ENCODE measurements at places on chromosomes 12 and 14. TPM values are rescaled to one million over a fixed set of nuclear protein-coding genes. Genes with fewer than 3 reads are reported as not detected.

GZMH gene
- not detected for total RNA-seq

JKAMP gene
- 124 TPM for total RNA-seq

B4GALNT3 gene
- total RNA-seq, result not detected

RNASE7 gene
- not detected for total RNA-seq

ACYP1 gene
- total RNA-seq, result 6.9 TPM

SPX gene
- under 0.01 TPM for total RNA-seq

TMEM229B gene
- not detected for total RNA-seq

CIDEB gene
- total RNA-seq, result under 0.01 TPM

MYF6 gene
- not detected for total RNA-seq

GTF2A1 gene
- 41.9 TPM for total RNA-seq

AKAP6 gene
- 1.7 TPM for total RNA-seq

LRP1-AS gene
- not detected for total RNA-seq

KCNA1 gene
- not detected for total RNA-seq

MYBPC1 gene
- total RNA-seq, result not detected

- DNase-seq, result peak; percentile 93
Measured at GRCh38 chr14:68547305-68548193, 245.3 kb downstream of the ZFP36L1 start.

DNA sequence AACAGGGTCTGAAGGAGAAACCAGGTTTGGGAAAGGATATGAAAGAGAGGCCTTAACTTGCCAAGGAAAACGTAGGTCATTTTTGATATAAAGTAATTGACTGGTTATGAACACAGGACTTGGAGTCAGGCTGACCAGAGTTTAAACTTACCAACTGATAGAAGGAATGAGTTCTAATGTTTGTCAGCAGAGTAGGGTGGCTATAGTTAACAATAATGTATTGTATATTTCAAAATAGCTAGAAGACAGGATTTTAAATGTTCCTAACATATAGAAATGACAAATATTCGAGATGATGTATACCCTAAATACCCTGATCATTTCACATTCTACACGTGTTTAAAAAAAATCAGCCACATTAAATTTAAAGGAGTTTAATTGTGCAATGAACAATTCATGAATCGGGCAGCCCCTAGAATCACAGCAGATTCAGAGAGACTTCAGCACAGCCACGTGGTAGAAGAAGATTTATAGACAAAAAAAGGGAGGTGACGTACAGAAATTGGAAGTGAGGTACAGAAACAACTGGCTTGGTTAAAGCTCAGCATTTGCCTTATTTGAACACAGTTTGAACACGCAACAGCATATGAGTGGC lies 52.5 kb upstream of the PLEKHG7 start:
- no peak for DNase-seq

- no peak for DNase-seq
Measured at GRCh38 chr14:103528146-103528586, 830 bp upstream of the TRMT61A start.

DNA sequence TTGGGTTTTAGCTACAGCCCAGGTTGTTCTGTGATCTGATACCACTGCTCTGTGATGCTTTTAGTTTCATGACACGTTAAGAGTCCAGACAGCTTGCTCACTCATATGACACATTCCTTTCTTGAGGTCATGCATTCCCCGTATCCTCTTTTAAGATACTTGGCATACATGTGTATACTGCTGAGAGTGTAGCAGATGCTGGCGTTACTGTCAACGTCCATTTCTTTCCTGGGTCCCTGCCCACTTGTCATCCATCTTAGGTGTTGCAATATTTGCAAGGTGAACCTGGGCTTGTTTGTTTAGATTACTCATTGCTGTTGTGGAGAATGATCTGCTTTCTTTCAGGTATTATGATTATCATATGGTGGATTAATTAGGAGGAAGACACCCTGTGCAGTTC lies 9.1 kb upstream of the EMP1 start:
- peak; percentile 88 for DNase-seq

- peak; percentile 32 for DNase-seq
Measured at GRCh38 chr14:90642244-90642717, 173.9 kb downstream of the TTC7B start.

GRCh38 chr12:47999816-48000215 lies 4.5 kb downstream of the COL2A1 start:
- no peak for DNase-seq

GRCh38 chr12:26271889-26272492 lies 76.6 kb downstream of the SSPN start:
- DNase-seq, result peak; percentile 96

DNA sequence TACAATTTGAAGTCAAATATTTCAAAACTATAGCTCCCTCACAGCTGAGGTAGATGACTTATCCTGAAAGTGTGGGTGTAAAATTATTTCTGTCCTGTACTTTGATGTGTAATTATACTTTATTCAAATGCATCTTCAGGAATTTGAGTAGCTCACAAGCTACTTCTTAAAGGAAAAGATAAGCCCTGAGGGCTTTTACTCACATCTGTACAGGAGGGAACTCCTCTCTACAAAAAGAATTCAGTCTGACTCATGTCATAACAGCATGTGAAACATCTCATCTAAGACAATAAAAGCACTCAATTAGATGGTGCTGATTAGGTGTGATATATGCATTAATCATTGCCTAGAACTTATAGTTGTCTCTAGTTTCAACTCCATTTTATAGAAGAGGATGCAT lies 452.0 kb downstream of the PRKD1 start:
- DNase-seq, result no peak

DNA sequence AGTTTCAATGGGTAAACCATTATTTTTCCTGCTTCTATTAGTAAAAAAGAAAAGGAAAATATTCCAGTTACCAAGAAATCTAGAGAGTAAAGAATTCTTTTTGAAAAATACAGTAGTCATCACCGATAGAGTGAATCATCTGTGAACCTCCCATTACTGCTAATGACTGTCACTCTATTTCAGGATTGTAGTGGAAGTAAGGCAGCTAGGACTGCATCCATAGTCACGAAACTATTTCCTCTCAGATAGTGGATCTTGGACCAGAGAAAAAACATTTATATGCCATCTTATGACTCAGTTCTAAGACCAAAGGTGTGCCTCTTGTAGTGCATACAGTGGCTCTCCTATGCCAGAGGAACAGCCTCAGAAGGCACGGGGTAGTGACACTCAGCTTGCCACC lies 173.9 kb upstream of the PLEKHA5 start:
- DNase-seq, result peak; percentile 16

GRCh38 chr12:110906083-110906482 lies 14.3 kb downstream of the MYL2 start:
- DNase-seq, result no peak

- DNase-seq, result no peak
Measured at GRCh38 chr14:100879782-100880181, 23.7 kb downstream of the RTL1 start.

- DNase-seq, result peak; percentile 63
Measured at GRCh38 chr14:55301437-55302121, 30.4 kb downstream of the FBXO34 start.

DNA sequence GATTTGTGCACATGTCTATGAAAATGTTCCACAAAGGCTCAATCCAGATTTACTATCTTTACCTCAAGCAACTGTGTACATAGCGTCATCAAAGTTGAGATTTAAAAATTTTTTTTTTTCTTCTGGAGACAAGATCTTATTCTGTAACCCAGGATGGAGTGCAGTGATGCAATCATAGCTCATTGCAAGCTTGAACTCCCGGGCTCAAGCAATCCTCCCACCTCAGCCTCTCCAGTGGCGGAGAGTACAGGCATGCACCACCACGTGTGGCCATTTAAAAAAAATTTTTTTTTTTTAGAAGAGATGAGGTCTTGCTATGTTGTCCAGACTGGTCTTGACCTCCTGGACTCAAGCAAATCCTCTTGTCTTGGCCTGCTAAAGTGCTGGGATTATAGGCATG lies 2.3 kb downstream of the COCH start:
- DNase-seq, result no peak

- no peak for DNase-seq
Measured at GRCh38 chr14:38751459-38751858, 351.6 kb downstream of the SEC23A start.

DNA sequence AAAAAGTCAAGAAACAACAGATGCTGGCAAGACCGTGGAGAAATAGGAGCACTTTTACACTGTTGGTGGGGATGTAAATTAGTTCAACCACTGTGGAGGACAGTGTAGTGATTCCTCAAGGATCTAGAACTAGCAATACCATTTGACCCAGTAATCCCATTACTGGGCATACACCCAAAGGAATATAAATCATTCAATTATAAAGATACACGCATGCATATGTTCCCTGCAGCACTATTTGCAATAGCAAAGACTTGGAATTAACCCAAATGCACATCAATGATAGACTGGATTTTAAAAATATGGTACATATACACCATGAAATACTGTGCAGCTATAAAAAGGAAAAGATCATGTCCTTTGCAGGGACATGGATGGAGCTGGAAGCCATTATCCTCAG lies 18.0 kb upstream of the CATSPERB start:
- no peak for DNase-seq

DNA sequence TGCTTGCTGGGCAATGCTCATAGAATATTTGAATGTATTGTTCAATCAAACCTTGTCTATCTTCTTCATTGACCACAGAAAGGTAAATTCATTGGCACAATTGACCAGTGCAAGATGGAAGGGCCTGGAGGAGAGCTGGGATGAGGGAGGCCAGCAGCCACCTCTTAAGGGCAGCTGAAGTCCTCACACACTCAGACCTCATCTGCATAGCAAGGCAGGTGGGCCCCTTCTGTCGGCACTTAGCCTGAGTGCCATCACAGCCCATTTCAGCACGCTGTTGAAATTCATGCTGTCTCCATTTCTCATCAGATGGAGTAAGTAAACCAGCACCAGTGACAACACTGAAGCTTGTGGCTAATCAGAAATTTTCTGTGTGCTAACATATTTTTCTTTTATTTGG lies 25.4 kb upstream of the HMGA2 start:
- DNase-seq, result no peak
